Sigmoid colon (tissue), 7 donors: ENCODE measurements at places on chromosomes 1 and 21. TPM values are rescaled to one million over a fixed set of nuclear protein-coding genes. Genes with fewer than 3 reads are reported as not detected.

CELA3B gene
- not detected for total RNA-seq

IFNLR1 gene
- 0.28 TPM for total RNA-seq

STRIP1 gene
- 39.1 TPM for total RNA-seq

KCNN3 gene
- total RNA-seq, result 18.9 TPM

GPR25 gene
- total RNA-seq, result not detected

CFAP74 gene
- total RNA-seq, result not detected

DNA sequence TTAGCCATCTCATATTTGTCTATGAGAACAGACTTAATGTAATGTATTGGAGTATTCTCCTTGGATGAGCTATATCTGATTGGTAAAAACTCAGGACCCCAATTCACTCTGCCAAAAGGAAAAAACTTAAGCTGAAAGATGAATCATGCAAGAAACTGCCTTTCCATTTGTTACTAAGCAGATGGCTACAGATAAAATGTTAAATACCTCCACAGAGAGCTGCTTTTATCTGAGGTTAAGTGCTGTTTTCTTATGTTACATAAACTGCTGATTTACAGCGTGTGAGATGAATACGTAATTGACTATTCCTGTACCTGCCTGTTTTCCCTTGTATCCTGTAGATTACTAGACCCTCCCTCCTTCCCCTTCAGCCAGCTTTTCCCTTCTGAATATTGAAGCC lies 49.3 kb downstream of the CLCA4 start:
- H3K27ac ChIP-seq, result no peak overlapping the region
- DNase-seq, result no peak
- no peaks in the 10 kb centered on the region for H3K27me3 ChIP-seq
- H3K4me3 ChIP-seq, result no peak overlapping the region

GRCh38 chr1:170009551-170009950 lies 64.9 kb downstream of the KIFAP3 start:
- H3K4me1 ChIP-seq, result no peaks in the 10 kb centered on the region
- no peak for DNase-seq
- no peak overlapping the region for H3K4me3 ChIP-seq
- no peaks in the 10 kb centered on the region for H3K27me3 ChIP-seq

DNA sequence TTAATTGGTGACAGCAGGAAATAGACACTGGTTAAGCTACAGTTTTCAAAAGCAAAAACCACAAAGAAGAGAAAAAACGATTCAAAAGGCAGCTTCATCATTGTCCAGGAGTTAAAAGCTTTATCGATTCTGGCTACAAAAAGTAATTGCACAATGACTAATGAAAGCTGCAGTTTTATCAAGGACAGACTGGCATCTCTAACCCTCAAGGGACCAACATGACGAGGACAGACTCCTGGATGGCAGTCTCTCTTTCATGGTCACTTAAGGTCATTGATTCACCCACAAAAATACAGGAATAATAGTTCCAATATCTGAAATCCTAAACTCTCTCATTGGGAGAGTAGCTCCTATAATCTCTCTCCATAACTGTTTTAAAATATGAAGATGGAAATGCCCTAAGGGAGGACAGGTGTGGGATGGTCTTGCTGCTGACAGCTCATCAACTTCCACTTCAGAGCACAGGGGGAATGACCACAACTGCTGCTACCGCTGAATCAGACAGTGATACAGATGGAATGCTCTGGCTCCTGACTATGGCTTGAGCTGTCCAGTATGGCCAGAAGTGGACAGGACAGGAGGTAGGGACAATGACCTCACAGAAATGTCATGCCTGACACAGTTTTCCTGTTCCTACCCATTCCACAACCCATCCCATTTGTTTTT lies 17.4 kb upstream of the CPLANE2 start:
- H3K4me1 ChIP-seq, result no peaks in the 10 kb centered on the region
- H3K27me3 ChIP-seq, result no peaks in the 10 kb centered on the region
- H3K27ac ChIP-seq, result no peak overlapping the region
- H3K36me3 ChIP-seq, result peaks cover 8% of the 10 kb centered on the region

DNA sequence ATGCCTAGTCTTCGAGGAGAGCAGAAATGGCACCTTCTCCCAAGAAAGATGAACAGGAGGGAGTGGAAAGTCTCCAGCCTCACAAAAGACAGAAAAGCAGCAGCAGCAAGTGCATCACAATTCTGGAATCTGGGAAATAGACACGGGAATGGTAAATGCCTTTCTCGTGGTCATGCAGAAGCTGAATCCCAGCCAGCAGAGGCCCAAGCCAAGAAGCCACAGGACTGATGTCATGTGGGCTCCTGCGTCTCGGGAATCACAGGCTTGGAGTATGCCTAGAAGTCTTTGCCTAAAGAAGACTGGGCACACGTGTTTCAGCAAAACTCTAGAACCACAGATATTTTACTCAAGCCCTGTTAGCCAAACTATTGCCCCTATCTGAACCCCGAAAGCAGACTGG lies 260.3 kb upstream of the PLD5 start:
- DNase-seq, result no peak
- H3K4me1 ChIP-seq, result no peaks in the 10 kb centered on the region
- no peaks in the 10 kb centered on the region for H3K36me3 ChIP-seq
- no peaks in the 10 kb centered on the region for H3K27me3 ChIP-seq

DNA sequence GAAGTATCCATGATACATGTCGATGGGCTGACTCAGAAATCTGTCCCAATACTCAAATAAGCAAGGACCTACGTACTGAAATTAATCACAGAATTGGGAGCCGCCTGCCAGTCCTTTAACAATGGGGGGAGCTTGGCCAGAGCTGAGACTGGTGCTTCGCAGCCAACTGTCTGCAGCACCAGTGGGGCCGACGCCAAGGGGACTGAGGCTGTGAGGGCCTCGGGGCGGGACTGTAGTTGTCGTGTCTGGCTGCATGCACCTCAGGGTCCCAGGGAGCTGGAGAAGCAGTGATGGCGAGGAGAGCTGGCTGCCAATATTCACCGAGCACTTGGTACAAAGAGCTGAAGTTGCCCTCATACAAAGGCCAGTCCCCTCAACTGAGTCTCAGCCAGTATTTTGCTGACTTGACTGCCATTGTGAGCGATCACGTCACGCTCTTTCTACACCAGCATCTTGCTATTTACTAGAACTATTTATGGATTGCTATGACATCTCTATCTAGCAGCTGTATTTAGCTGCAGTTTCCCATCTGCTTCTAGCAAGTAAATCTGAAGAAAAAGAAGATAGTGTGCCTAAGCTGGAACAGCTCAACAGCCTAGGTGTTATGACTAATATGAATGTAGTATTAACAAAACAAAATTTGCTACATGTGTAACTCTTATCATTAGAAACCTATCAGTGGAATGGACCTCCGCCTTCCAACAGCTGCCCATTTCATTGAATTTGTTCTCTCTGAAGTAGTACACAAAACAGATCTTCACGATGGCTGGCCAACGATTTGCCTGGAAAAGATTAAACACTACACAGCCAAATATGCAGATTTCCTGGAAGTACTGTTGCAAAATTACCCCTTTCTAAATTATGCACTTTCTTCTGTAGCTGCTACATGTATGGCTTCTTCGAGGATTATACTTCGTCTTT lies 29.1 kb downstream of the EVI5 start:
- H3K36me3 ChIP-seq, result no peaks in the 10 kb centered on the region
- peak; percentile 67 for DNase-seq
- peaks cover 6% of the 10 kb centered on the region for H3K4me1 ChIP-seq
- no peak overlapping the region for H3K4me3 ChIP-seq
- H3K27ac ChIP-seq, result peak overlapping the region; percentile 65
